ENCODE measurements at places on chromosomes 1 and 21. TPM values are rescaled to one million over a fixed set of nuclear protein-coding genes. Genes with fewer than 3 reads are reported as not detected.
A peak's percentile ranks its signal among the peaks of the same experiment; 100 is the strongest.

Gene RPE65
- not detected for total RNA-seq

Gene CA6
- not detected for total RNA-seq

Gene RPTN
- not detected for total RNA-seq

Gene ABCG1
- 1.7 TPM for total RNA-seq

Gene TIE1
- 0.95 TPM for total RNA-seq

Gene TRPM2
- 12.5 TPM for total RNA-seq

Gene A3GALT2
- not detected for total RNA-seq

Gene TTC22
- 0.29 TPM for total RNA-seq

Gene GJA8
- not detected for total RNA-seq

Gene ADAMTS5
- 2.1 TPM for total RNA-seq

Gene OR2L8
- not detected for total RNA-seq

Gene RHBG
- total RNA-seq: 3.8 TPM

Gene CASZ1
- 5.6 TPM for total RNA-seq

Gene SPRR5
- total RNA-seq: not detected

Gene HSD3B1
- total RNA-seq: not detected

Gene ATP1A1
- total RNA-seq: 358 TPM

- peak within 1 kb of the TSS; percentile 79 for H3K4me3 ChIP-seq
- peaks cover 48% of the 10 kb centered on the region for H3K27me3 ChIP-seq
- H3K27ac ChIP-seq: no peak within 1 kb of the TSS
- no peaks in the 10 kb centered on the region for H3K36me3 ChIP-seq
- peaks cover 19% of the 10 kb centered on the region for H3K4me1 ChIP-seq
Observed at GRCh38 chr1:154404984-154405746, at the start of gene IL6R. Gene IL6R (plus strand): TSS chr1:154405343. CDS start chr1:154405630, 287 bp downstream.

- H3K36me3 ChIP-seq: no peaks in the 10 kb centered on the region
- no peaks in the 10 kb centered on the region for H3K27me3 ChIP-seq
- no peak overlapping the region for H3K4me3 ChIP-seq
- no peak for DNase-seq
- no peaks in the 10 kb centered on the region for H3K4me1 ChIP-seq
Observed at GRCh38 chr1:42992054-42992571, 33.4 kb upstream of the SLC2A1 start.

DNA sequence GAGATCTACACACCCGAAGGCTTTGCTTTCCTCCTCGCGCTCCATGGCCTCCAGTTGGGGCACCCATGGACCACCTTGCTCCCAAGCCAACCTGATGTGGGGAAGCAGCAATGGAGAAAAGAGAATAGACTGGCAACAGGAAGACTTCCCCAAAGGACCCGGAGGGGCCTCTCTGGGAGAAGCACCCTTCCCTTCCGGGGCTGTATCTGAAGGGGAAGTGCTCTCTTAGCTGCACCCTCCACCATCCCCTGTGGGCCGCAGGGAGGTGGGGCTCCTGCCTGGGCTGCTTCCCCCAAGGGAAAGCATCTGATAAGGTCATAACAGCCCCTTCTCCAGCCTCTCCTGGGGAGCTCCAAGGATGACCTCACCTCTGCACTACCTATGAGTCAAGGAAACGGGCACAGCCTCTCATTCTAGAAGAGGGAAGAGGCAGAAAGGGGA, 100.2 kb downstream of the RIPK4 start:
- H3K27me3 ChIP-seq: no peaks in the 10 kb centered on the region
- H3K4me1 ChIP-seq: peaks cover 5% of the 10 kb centered on the region
- H3K4me3 ChIP-seq: no peak overlapping the region

DNA sequence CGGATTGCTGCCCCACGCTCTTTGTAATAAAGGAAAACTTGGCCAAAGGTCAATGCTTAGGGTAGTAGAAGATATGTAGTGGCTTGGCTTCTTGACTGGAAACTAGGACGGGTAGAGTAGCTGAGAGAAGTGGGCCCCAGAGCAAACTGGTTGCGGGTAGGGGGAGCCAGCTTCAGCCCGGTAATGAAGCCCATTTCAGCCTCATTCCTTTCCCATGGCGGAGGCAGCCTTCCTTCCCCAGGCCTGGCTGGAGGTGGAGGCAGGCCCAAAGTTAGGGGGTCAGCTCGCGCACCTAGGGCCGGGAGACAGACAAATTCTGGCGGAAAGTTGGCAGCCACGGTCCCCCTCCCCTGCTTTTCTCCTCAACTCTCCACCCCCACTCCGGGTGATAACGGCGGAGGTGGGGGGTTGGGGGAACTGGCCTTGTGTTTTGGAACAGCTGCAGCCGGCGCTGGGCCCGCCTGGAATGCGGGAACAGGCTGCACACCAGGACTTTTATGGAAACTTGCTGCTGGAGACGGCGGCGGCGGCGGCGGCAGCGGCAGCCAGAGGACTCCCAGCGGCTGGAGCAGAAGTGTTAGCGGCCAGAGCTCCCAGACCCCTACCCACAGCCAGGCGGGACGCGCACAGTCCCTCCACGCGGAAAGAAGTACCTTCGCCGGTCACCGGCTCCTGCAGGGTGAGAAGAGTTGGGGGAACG, at the start of gene NEXN:
Gene NEXN (plus strand): TSS at position 544 of the 700 bp plus-strand sequence. CDS start 27,483 bp downstream, outside the sequence.
- H3K36me3 ChIP-seq: peaks cover 19% of the 10 kb centered on the region
- no peaks in the 10 kb centered on the region for H3K4me1 ChIP-seq
- H3K27me3 ChIP-seq: no peaks in the 10 kb centered on the region
- peak within 1 kb of the TSS; percentile 88 for H3K4me3 ChIP-seq
- DNase-seq: peak; percentile 92

- no peak overlapping the region for H3K27ac ChIP-seq
- no peak for DNase-seq
- no peaks in the 10 kb centered on the region for H3K27me3 ChIP-seq
- H3K4me1 ChIP-seq: peaks cover 25% of the 10 kb centered on the region
Observed at GRCh38 chr1:89918127-89918793, 76.7 kb upstream of the ZNF326 start.

DNA sequence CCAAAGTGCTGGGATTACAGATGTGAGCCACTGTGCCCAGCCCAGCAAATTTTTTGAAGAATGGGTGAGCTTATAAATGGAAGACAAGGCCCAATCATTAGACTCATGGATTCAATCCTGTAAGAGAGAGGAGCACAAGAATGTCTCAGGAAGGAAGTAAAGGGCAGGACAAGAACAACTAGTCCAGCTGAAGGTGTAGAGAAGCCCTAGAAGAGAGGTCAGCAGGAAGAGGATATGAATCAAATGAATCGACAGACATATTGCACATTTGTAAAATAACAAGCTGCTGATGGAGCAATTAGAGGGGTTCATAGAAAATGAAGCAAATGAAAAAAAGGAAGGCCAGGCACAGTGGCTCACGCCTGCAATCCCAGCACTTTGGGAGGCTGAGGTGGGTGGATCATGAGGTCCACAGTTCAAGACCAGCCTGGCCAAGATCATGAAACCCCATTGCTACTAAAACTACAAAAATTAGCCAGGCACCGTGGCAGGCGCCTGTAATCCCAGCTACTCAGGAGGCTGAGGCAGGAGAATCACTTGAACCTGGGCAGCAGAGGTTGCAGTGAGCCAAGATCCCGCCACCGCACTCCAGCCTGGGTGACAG, 74.9 kb downstream of the MIS18A start:
- no peak for DNase-seq
- no peaks in the 10 kb centered on the region for H3K27me3 ChIP-seq
- H3K4me1 ChIP-seq: no peaks in the 10 kb centered on the region
- H3K27ac ChIP-seq: no peak overlapping the region

DNA sequence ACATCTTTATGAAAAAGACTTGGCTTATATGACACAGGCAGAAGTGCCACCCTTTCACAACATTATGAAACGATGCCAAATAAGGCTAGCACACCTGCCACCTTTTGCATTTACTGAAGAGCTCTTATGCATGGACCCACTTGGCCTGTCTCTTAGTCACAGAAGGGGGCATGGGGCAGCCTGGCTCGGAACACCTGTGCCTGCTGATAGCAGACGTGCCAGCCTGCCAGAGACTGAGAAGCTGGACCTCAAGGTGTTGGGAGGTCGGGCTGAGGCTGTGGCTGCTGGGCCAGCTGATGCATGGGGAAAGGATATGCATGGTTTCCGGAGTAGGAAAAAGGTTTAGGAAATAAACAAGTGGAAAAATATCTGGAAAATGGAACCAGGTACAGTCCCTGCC, 21.5 kb downstream of the RCAN1 start:
- DNase-seq: peak; percentile 28
- H3K4me1 ChIP-seq: peaks cover 4% of the 10 kb centered on the region
- no peaks in the 10 kb centered on the region for H3K36me3 ChIP-seq
- H3K4me3 ChIP-seq: no peak overlapping the region
- H3K27me3 ChIP-seq: no peaks in the 10 kb centered on the region

DNA sequence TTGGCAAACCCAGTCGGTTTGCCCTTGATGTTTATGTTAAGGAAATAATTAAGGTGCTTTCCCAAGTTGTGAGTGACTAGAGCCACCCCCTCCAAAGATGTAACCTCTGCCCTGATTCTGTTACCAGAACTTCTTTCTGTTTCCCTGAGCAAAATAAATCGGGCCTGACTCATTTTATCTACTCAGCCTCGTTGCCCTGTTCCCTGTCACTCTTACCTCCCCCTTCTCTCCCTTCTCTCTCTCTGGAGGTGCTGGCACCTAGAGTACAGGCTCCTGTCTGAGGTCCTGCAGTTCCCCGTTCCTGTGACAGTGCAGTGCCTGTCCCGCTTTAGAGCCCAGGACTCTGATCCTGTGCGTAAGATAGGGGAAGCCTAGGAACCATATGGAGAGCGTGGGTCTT, 35.4 kb downstream of the CXADR start:
- H3K27ac ChIP-seq: no peak overlapping the region
- H3K27me3 ChIP-seq: no peaks in the 10 kb centered on the region
- H3K4me1 ChIP-seq: no peaks in the 10 kb centered on the region
- H3K4me3 ChIP-seq: no peak overlapping the region
- DNase-seq: no peak

DNA sequence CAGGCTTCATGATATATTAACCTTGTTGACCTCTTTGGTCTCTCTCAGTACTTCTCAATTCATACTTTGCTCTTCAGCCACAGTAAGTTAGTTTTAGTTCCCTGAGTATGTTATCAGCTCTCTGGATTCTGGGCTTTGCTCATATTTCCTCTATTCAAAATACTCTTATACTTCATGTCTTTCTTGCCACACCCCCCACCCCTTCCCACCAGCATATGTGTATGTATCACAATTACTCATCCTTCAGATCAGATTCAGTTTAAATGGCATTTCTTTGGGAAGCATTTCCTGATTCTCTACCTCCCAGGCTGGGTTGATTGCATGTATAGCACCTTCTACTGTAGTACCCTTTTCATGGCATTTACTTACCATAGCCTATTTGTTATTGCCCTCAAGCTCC, 28.3 kb downstream of the SLC30A7 start:
- no peaks in the 10 kb centered on the region for H3K4me1 ChIP-seq
- no peak overlapping the region for H3K27ac ChIP-seq
- peaks cover 42% of the 10 kb centered on the region for H3K36me3 ChIP-seq
- DNase-seq: no peak
- H3K27me3 ChIP-seq: peaks cover 36% of the 10 kb centered on the region
- no peak overlapping the region for H3K4me3 ChIP-seq

- H3K36me3 ChIP-seq: no peaks in the 10 kb centered on the region
- no peak overlapping the region for H3K4me3 ChIP-seq
- DNase-seq: no peak
- H3K4me1 ChIP-seq: no peaks in the 10 kb centered on the region
- H3K27me3 ChIP-seq: no peaks in the 10 kb centered on the region
- H3K27ac ChIP-seq: no peak overlapping the region
Observed at GRCh38 chr1:2284932-2285331, 56.8 kb downstream of the SKI start.

GRCh38 chr1:26237230-26237966, 3.4 kb downstream of the CEP85 start:
- no peak overlapping the region for H3K4me3 ChIP-seq
- DNase-seq: no peak
- H3K36me3 ChIP-seq: peaks cover 13% of the 10 kb centered on the region
- H3K4me1 ChIP-seq: no peaks in the 10 kb centered on the region
- H3K27me3 ChIP-seq: no peaks in the 10 kb centered on the region

DNA sequence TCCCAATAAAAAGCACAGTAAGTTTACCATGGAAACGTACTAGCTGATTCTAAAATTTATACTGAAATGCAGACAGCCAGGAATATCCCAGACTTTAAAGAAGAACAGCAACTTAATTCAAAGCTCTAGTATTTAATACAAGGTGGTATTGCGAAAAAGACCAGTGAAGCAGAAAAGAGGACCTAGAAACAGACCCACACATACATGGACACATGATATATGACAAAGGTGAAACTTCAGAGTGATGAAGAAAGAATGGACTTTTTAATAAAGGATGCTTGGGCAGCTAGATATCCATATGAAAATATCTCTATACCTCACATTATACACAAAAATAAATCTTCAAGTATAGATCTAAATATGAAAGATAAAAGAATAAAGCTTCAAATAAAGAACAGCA, 62.6 kb downstream of the COP1 start:
- peaks cover 37% of the 10 kb centered on the region for H3K36me3 ChIP-seq
- H3K4me3 ChIP-seq: no peak overlapping the region
- H3K27ac ChIP-seq: no peak overlapping the region

- no peak overlapping the region for H3K27ac ChIP-seq
- no peaks in the 10 kb centered on the region for H3K36me3 ChIP-seq
- H3K4me3 ChIP-seq: no peak overlapping the region
- H3K27me3 ChIP-seq: no peaks in the 10 kb centered on the region
Observed at GRCh38 chr1:67570486-67571143, 114.4 kb upstream of the GADD45A start.

- peaks cover 51% of the 10 kb centered on the region for H3K27me3 ChIP-seq
- peak; percentile 99 for DNase-seq
- peak overlapping the region; percentile 81 for H3K4me3 ChIP-seq
- H3K27ac ChIP-seq: no peak overlapping the region
- no peaks in the 10 kb centered on the region for H3K4me1 ChIP-seq
Observed at GRCh38 chr1:233326811-233327650, 493 bp upstream of the MAP3K21 start.

GRCh38 chr1:87243573-87243972, 85.1 kb upstream of the LMO4 start:
- no peak overlapping the region for H3K4me3 ChIP-seq
- no peaks in the 10 kb centered on the region for H3K27me3 ChIP-seq

GRCh38 chr1:218779341-218780100, 394.2 kb upstream of the LYPLAL1 start:
- peaks cover 3% of the 10 kb centered on the region for H3K4me1 ChIP-seq
- no peak overlapping the region for H3K4me3 ChIP-seq
- no peaks in the 10 kb centered on the region for H3K36me3 ChIP-seq
- H3K27me3 ChIP-seq: no peaks in the 10 kb centered on the region

- no peaks in the 10 kb centered on the region for H3K27me3 ChIP-seq
- no peak overlapping the region for H3K4me3 ChIP-seq
- H3K27ac ChIP-seq: no peak overlapping the region
- peaks cover 2% of the 10 kb centered on the region for H3K4me1 ChIP-seq
- no peak for DNase-seq
Observed at GRCh38 chr1:221557013-221557412, 184.9 kb downstream of the DUSP10 start.

GRCh38 chr1:228989176-228989575, 253.9 kb downstream of the RHOU start:
- H3K27ac ChIP-seq: no peak overlapping the region
- H3K4me3 ChIP-seq: no peak overlapping the region
- no peaks in the 10 kb centered on the region for H3K36me3 ChIP-seq
- no peaks in the 10 kb centered on the region for H3K4me1 ChIP-seq
- DNase-seq: no peak

DNA sequence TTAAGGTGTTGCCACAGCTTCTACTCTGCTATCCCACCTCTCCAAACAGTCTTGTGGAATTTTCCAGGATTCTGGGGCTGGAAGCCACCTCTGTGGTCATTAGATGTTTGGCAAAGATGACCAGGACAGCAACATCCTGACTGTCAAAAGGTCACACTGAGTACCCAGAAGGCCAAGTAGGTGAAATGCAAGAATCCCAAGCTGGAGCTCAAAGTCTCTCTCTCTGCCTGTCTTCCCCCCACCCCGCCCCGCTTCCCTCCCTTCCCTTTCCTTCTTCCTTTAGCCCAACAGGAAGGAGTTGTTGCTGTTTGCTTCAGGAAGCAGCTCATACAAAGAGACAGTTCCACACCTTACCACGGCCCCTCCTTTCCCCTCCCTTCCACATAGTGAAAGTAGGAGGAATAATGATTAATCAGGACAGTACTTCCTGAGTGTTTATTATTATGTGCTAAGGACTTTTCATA, 75.6 kb upstream of the SLC2A1 start:
- no peak overlapping the region for H3K27ac ChIP-seq
- H3K36me3 ChIP-seq: no peaks in the 10 kb centered on the region
- no peaks in the 10 kb centered on the region for H3K27me3 ChIP-seq
